ENCODE measurements at places on chromosomes 3 and 15. TPM values are rescaled to one million over a fixed set of nuclear protein-coding genes. Genes with fewer than 3 reads are reported as not detected.

The EEF1AKMT4 gene
- polyA plus RNA-seq: 2.6 TPM

The TXNRD3 gene
- polyA plus RNA-seq: 7.2 TPM

The SMCO1 gene
- polyA plus RNA-seq: not detected

The HCN4 gene
- polyA plus RNA-seq: not detected

The FSD2 gene
- not detected for polyA plus RNA-seq

The KIF15 gene
- 0.53 TPM for polyA plus RNA-seq

The ASB14 gene
- polyA plus RNA-seq: not detected

The MITF gene
- polyA plus RNA-seq: 13.3 TPM

The RNF13 gene
- polyA plus RNA-seq: 74.8 TPM

The LEKR1 gene
- polyA plus RNA-seq: 0.37 TPM

The ALS2CL gene
- polyA plus RNA-seq: 10.6 TPM

The SLCO3A1 gene
- polyA plus RNA-seq: 12.8 TPM

The HHLA2 gene
- not detected for polyA plus RNA-seq

The MUSTN1 gene
- 44.5 TPM for polyA plus RNA-seq

The TMEM45A gene
- polyA plus RNA-seq: 30.3 TPM

The CD200 gene
- polyA plus RNA-seq: 36.2 TPM

The FHIT gene
- polyA plus RNA-seq: 4.5 TPM

The KBTBD13 gene
- 0.19 TPM for polyA plus RNA-seq

The GNB4 gene
- 15.1 TPM for polyA plus RNA-seq

The GUCA1C gene
- polyA plus RNA-seq: 0.28 TPM

The CCDC9B gene
- 42.2 TPM for polyA plus RNA-seq

The XCR1 gene
- polyA plus RNA-seq: 0.77 TPM

The PLSCR5 gene
- polyA plus RNA-seq: not detected

The TRPC1 gene
- polyA plus RNA-seq: 10.1 TPM

The SAXO2 gene
- 0.49 TPM for polyA plus RNA-seq

The AQP9 gene
- 1.1 TPM for polyA plus RNA-seq

The GHSR gene
- polyA plus RNA-seq: not detected

The HYPK gene
- polyA plus RNA-seq: 11.9 TPM

The TYRO3 gene
- polyA plus RNA-seq: 8.6 TPM

The TMEM212 gene
- not detected for polyA plus RNA-seq

The NAALADL2 gene
- 4.2 TPM for polyA plus RNA-seq

The GOLGA6D gene
- not detected for polyA plus RNA-seq

The GLDN gene
- 1.5 TPM for polyA plus RNA-seq

The SNTN gene
- polyA plus RNA-seq: not detected

The AHSG gene
- 0.71 TPM for polyA plus RNA-seq
